ENCODE measurements at places on chromosomes 1 and 21.

- no peak for DNase-seq
Observed at GRCh38 chr1:109641861-109642260, 14.0 kb upstream of the GSTM4 start.

GRCh38 chr1:244161236-244161510, 110.1 kb downstream of the ZBTB18 start:
- DNase-seq = no peak

DNA sequence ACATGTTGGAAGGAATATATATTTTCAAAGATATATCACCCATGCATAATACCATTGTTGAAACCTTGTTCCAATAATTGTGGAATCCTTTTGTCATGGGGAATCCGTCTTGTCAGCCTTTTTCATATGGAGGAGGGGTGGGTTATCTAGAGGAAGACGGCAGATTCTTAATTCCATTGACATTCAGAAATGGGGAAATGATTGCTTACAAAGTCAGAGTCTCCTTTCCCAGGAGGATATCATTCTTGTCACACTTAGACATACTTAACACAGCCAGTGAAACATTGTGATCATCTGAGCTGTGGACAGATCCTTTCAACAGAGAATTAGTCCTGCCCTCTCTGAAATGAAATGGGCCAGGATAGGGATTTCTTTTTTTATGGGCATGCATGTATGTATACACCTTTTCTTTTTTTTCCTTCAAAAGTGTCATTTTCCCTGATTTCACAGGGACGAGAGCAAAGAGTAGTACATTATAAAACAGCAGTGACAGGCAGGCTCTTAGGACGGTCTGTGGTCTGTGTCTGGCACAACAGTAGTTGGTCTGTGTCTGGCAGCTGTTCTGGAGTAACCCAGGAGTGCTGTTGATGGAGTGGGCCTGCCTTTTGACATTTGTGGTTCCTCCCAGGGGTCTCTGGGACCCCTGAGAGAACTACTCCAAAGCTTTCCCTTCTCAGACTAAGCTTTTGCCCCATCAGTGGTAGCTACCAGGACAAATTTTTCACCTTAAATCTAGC, 50.1 kb downstream of the VPS13D start:
- peak; percentile 39 for DNase-seq

- no peak for DNase-seq
Observed at GRCh38 chr1:110285316-110285715, 53.9 kb upstream of the RBM15 start.

DNA sequence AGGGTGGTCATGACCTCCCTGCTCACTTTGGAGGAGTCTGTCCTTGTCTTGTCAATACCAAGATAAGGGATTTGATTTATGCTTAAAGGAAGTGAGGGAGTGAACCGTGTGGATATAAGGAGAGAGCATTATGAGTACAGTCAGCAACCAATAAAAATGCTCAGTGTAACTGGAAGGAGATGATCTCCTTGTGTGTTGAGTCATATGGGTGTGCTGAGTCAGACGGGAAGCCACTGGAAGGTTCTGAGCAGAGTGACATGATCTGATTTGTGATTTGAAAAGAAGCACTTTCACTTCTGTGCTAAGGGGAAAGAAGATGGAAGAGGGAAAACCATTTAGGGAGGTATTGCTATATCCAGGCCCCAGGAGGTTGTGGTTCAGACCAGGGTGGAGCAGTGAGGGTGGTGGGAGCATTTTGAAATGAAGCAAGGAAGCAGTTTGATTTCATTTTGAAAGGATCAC, 2.5 kb upstream of the BCL10 start:
- DNase-seq = no peak

GRCh38 chr1:172054172-172054571, 212.9 kb downstream of the DNM3 start:
- DNase-seq = no peak

GRCh38 chr21:43985690-43986251, 26.3 kb upstream of the TRAPPC10 start:
- DNase-seq = peak; percentile 7

- no peak for DNase-seq
Observed at GRCh38 chr1:27544834-27545233, 54.9 kb upstream of the WASF2 start.

DNA sequence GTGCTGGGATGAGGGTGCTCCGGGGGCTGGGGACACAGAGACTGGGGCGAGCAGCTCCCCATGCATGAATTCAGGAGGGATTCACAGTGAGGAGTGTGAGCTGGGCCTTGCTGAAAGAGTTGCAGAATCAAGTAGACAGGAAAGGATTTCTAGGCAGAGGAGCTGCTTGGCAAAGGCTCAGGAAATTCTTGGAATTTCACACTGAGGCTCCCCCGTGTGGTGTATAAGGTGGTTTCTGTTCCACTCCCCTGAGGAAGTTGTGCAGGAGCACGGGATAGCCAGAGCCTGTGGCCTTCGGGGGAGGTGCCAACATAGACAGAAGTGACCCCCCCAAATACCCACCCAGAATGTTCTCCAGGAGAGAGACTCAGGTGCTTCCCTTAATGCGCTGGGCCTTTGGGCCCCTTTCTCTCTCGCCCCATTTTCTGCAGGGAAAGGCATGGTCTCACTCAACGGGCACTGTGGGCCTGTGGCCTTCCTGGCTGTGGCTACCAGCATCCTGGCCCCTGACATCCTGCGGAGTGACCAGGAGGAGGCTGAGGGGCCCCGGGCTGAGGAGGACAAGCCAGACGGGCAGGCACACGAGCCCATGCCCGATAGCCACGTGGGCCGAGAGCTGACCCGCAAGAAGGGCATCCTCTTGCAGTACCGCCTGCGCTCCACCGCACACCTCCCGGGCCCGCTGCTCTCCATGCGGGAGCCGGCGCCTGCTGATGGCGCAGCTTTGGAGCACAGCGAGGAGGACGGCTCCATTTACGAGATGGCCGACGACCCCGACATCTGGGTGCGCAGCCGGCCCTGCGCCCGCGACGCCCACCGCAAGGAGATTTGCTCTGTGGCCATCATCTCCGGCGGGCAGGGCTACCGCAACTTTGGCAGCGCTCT, 58.5 kb upstream of the ACTL8 start:
- peak; percentile 73 for DNase-seq

DNA sequence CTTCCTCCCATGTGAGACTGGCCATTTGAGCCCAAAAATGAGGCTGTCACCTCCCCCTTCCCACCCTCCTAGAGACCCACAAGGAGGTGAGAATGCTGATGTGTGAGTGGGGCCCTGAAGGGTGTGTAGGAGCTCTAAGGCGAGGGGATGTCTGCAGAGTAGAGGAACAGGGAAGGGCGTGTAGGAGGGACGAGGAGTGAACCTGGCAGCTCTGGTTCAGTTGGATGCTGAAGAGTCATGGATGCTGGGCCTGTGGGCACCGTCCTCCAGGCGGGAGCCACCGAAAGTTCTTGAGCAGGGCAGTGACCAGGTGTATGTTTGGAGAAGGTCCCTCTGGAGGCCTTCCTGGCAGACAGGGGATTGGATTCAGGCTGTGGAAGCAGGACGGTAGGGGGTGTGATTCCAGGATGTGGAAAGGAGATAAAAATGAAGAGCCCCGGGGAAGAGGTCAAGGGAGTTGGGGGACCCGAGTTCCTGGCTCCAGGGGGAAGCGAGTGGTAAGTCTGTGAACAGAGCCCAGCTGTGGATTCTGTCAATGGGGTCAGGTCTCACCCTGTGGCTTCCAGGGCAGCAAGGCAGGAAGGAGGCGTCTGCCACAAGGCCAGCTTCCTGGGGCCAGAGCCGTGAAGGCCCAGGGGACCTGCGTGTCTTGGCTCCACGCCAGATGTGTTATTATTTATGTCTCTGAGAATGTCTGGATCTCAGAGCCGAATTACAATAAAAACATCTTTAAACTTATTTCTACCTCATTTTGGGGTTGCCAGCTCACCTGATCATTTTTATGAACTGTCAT, 7.9 kb downstream of the SAMD11 start:
- no peak for DNase-seq

DNA sequence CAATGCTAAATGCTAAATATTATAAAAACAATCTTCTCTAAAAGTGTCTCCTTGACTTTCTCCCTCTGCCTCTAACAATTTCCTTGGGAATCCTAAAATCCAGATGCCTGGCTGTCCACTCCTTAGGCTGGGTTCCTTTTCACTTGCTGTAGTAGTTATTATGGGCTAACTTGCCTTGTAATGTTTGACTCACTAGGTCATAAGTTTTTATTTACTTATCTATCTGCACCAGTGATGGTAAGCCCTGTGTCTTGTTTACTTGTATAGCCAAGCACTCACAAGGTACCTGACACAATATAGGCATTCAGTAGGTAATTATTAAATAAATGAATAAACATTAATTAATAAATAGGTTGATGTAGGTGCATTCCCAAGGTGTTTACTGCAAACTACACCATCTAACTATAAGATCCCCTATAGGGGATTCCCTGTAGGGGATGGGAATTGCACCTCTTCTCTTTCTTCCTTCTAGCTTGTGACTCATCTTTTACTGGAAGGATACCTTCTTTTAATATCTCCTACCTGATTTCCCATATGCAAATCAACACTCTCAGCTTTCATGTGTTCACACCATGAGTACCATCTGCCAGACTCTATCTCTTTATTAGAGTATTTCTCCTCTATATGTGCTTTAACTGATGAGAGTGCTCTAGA, 14.7 kb upstream of the CHIA start:
- DNase-seq = no peak

DNA sequence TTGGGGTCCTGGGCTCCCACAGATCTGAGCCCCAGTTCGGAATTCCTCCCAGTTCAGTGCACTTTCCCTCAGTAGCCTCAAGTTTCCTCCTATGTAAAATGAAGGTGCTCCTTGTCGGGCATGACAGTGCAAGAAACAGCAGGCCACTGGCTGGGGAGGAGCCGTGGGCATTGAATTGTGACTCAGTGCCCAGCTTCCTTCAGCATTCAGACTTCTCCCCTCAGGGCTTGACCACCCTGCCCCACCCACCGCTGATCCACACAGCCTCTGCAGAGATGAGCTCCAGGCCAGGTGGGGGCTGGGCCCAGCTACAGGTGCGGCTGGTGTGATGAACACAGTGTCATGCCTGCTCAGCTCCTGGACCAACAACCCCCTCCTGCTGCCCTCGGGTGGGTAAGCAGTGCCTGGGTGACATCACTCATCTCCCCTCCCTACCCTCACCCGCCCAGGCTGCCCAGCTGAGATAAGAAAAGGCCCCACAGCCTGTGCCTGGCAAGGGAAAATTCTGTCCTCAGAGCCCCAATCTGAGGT, 4.9 kb downstream of the MOB3C start:
- DNase-seq = no peak

DNA sequence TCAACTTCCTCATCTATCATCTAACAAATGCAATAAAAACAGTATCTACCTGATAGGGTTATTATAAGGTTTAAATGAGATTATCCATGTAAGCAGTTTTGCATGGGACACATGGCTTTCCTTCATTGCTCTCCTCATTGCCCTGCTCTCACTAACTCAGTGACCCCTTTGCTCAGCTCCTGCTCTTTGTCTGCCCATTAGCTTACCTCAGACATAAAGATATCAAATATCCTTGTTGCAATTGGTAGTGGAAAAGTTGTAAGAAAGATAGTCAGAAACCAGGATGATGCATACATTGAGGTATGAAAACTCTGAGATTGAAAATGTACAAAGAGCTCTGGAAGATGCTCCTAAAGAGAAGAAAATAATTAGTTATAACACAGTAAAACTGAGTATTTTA, 89.8 kb downstream of the EVI5 start:
- no peak for DNase-seq

GRCh38 chr1:36880155-36881067, 153.9 kb downstream of the GRIK3 start:
- no peak for DNase-seq

- DNase-seq = no peak
Observed at GRCh38 chr1:42138586-42138985, 14.6 kb upstream of the GUCA2B start.

DNA sequence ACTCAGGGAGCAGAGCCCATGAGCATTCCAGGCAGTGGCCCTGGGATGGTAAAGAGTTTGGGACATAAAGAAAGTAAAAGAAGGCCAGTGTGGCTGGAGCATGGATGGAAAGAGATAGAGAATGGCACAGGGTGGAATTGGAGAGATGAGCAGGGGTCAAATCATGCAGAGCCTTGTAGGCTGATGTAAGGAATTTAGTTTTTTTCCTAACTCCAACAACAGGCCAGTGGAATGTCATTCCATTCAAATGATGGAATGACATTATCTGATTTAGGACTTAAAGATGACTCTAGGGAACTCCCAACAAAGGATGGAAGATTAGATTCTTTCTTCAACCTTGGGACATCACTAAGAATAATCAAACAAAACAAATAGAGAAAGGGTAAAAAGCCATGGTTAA, 12.8 kb upstream of the S100A2 start:
- DNase-seq = no peak

GRCh38 chr1:39332291-39332690, 127.8 kb downstream of the MACF1 start:
- no peak for DNase-seq

DNA sequence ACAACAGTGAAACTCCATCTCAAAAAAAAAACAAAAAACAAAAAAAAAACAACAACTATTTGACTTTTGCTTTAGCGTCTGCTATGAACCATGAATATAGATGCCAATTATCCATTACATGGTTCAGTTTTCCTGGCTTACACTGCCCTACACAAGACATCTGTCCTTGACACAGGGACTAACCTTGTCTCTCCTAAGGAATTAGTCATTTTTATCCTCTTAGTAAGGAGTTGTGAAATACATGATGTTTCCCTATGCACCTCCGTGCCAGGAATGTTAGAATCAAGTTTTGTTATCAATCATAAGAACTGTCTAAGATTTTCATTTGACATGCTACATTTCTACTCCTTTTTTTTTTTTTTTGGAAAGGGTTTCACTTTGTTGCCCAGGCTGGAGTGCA, 241.8 kb downstream of the KIF26B start:
- peak; percentile 30 for DNase-seq

GRCh38 chr1:242784084-242784483, 259.6 kb upstream of the PLD5 start:
- no peak for DNase-seq

- DNase-seq = no peak
Observed at GRCh38 chr21:25901330-25901979, 166.7 kb downstream of the GABPA start.

- DNase-seq = no peak
Observed at GRCh38 chr1:92768296-92768695, 16.6 kb downstream of the EVI5 start.

DNA sequence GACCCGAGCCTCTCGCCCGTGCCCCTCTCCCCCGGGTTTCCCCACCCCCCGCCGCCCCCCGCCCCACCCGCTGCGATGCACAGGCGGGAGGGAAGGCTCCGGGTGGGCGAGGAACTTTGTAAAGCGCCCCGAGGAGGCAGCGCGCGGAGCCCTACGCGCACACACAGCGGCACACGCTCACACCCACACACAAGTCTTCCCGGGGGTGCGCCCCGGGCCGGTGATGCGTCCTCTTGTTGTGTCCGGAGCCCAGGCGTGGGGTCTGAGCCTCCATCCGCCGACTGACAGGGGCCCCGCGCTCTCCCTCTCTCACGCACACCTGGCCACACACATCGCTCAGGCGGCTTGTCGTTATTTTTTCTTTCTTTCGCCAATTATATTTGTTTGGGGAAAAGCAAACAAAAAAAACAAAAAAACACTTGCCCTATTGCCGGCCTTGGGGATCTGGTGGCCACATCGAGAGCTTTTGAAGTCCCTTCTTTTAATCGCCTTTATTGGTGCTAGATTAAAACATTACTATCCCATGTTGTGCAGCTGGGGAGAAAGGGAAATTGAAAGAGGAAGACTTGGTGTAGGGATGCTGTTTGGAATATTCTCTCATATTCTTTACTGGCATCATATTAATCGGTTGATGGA, 770 bp downstream of the NTNG1 start:
- peak; percentile 28 for DNase-seq

GRCh38 chr1:15899266-15899665, 51.8 kb downstream of the SPEN start:
- DNase-seq = no peak

GRCh38 chr1:114111731-114112641, 41.7 kb downstream of the SYT6 start:
- no peak for DNase-seq

GRCh38 chr1:212179394-212180076, 105.7 kb upstream of the PPP2R5A start:
- peak; percentile 73 for DNase-seq

Measured in cardiac muscle cell (in vitro differentiated cells and primary cell).